ENCODE measurements at places on chromosomes 3 and 15. TPM values are rescaled to one million over a fixed set of nuclear protein-coding genes. Genes with fewer than 3 reads are reported as not detected.

The RETNLB gene
- not detected for total RNA-seq

The GRAMD2A gene
- 0.77 TPM for total RNA-seq

The GOLGA8K gene
- under 0.01 TPM for total RNA-seq

The PFN2 gene
- total RNA-seq = 153 TPM

The UBAP1L gene
- total RNA-seq = 0.99 TPM
